Spinal cord (tissue), 10 donors: ENCODE measurements at places on chromosomes 11 and 22. TPM values are rescaled to one million over a fixed set of nuclear protein-coding genes. Genes with fewer than 3 reads are reported as not detected.

DNA sequence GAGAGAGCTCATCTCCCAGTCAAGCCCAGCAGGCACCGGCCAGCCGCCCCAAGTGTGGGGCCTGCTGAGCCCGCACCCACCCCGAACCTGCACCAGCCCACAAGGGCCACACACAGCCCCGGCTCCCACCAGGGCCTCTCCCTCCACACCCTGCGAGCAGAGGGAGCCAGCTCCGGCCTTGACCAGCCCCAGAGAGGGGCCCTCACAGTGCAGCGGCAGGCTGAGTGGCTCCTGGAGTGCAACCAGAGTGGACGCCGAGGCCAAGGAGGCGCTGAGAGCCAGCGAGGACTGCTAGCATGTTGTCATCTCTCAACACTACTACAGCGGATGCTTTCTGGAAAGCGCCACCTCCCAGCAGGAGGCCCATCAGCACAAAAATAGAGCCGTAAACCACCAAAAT lies 10.9 kb downstream of the DEFB108B start:
- DNase-seq: no peak

DNA sequence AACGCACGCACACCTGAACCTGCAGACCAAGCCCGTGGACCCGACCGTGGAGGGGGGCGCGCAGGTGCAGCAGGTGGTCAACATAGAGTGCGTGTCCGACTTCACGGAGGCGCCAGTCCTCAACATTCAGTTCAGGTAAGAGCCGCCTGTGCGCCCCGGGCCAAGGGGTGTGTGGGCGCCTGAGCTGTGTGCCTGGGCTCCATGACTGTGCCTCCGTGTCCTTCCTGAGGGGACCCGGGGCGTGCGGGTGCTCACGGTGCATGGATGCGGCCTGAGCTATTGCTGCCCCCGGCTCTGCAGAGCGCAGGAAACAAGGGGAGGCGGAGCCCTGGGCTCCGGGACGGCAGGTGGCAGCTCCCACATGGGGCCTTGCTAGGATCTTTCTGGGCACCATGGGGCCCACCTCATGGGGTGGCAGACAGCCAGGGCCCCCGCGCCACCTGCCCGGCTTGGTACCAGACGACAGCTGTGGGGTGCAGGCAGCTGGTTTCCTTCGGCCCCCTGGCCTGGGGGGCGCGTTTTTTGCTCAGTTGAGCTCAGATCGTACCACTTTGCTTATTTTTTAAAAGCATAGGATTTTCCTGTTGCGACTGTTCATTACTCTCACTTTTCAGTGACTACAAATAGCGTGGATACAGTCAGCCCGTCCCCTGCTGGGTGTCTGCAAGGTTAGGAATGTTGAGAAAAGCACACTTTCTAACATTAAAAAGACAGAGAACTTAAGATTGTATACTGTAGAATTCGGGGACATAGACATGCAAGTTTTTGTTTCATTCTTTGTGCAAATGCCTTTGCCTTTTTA lies 28.3 kb downstream of the MUC6 start:
- DNase-seq: no peak

DNA sequence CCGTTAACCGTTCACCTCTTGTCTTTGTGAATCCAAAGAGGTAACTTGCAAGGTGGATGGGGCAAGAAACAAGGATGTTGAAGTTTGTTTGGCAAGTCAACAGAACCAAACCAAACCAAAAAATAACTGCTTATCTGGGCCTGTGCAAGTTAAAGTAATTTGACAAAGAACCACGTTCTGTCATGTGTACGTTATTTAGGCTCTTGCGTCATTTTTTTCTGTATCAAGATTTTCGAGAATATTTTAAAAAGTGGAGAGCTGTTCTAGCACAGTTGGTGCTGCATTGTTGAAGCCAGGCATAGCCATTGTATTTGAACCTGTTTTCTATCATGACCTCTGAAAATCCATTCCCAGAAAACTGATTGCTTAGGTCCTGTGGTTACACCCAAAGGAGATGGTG lies 55.1 kb downstream of the PARVA start:
- DNase-seq: no peak

DNA sequence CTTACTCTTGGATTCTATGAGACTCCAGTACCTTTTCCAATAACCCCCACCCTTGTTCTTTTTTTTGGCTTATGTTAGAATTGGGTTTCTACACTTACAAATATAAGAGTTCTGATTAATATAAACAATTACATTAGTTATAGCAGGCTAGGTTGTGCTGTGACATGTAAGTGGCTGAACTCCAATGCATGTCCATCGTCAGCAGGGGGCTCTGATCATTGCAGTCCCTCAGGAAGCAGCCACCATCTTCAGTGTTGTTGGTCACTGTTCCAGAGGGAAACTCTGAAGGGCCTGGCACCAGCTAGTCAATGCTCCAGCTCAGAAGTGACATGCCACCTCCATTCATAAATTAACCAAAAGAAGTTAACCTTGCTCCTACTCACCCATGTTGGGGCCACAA lies 5.6 kb downstream of the LIPT2 start:
- no peak for DNase-seq

GRCh38 chr22:20259327-20259688 lies 8.8 kb downstream of the RTN4R start:
- DNase-seq: no peak

The SLC5A4 gene
- total RNA-seq: 1.1 TPM

The MIAT gene
- 54.7 TPM for total RNA-seq

The CAVIN3 gene
- 107 TPM for total RNA-seq

The TMEM151A gene
- total RNA-seq: 8.0 TPM

GRCh38 chr22:43238526-43239006 lies 51.6 kb upstream of the TTLL12 start:
- DNase-seq: no peak

GRCh38 chr22:44917372-44918165 lies 92.2 kb downstream of the PHF21B start:
- DNase-seq: no peak

The C11orf52 gene
- total RNA-seq: not detected

- no peak for DNase-seq
Observed at GRCh38 chr11:112400476-112401014, 139.9 kb upstream of the PLET1 start.

The ALKBH3 gene
- 22.7 TPM for total RNA-seq

DNA sequence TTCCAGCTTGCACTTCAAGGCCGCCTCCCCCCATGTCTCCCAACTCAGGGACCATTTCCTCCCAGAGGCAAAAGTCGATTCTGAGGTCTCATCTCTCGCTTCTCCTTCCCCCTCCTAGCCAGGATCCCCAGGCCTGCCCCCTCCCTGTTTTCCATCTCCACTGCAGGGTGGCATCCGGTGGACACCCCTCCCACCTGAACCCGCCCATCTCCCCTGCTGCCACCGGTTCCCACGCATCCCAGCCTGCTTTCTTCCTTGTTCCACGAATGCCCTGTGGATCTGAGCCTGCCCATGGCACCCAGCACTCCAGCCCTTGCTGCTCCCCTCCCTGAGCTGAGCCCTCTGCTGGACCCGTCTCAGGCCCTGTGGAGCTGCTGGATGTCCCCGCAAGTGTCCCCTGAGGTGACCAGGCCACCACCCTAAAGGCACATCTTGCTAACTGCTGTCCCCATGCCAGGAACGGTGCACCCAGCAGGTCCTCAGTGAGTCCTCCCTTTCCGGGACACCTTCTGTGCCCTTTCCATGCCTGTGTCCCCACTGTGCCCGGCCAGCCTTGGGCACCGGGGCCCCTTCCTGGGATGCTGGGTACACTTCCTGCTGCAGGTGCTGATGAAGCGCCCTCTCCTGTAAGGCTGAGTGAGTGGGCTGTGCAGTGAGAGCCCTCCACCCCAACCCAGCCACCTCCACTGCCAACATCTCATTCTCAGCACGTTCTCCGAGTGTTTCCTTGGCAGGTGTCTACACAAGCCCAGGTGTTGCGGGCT lies 936 bp downstream of the IL17REL start:
- DNase-seq: no peak

The LINC01488 gene
- total RNA-seq: not detected

GRCh38 chr11:72497731-72498130 lies 63.4 kb upstream of the CLPB start:
- no peak for DNase-seq

The MMP7 gene
- 0.20 TPM for total RNA-seq

DNA sequence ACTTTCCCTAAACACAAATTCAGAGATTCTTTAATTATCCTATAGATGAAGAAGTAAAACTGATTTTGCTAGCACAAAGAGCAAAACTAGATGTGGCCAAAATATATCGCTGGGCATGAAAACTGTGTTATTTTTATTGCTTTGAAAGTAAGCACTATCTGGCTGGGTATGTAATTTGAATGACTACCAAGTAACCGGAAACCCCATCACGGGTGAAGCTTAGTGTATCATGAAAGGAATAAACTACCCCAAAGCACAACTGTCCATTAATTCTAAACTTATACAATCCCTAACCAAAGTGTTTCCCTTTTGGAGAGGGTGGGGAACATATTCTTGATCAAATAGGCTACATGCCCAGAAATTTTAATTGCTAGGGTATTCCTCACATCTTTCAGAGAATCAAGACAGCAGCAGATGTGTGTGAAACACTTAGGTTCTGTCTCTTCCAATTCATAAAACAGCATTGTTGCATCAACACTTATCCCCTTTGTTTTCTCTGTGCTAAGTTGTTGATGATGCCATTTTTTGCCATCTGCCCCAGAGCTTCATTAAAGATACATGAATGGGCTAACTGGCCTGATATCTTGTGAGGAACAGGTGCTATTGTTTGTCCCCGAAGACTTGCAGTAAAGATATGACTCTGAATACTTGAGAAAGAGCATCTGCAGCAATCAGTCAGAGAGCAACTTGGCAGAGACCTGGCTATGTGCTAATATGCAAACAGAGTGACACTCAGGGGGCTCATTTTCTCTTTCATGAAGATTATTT lies 238.2 kb downstream of the SOX6 start:
- no peak for DNase-seq

GRCh38 chr11:65212226-65212801 lies 30.6 kb downstream of the CAPN1 start:
- no peak for DNase-seq

The PKDREJ gene
- 0.06 TPM for total RNA-seq

The IL18 gene
- 18.2 TPM for total RNA-seq

DNA sequence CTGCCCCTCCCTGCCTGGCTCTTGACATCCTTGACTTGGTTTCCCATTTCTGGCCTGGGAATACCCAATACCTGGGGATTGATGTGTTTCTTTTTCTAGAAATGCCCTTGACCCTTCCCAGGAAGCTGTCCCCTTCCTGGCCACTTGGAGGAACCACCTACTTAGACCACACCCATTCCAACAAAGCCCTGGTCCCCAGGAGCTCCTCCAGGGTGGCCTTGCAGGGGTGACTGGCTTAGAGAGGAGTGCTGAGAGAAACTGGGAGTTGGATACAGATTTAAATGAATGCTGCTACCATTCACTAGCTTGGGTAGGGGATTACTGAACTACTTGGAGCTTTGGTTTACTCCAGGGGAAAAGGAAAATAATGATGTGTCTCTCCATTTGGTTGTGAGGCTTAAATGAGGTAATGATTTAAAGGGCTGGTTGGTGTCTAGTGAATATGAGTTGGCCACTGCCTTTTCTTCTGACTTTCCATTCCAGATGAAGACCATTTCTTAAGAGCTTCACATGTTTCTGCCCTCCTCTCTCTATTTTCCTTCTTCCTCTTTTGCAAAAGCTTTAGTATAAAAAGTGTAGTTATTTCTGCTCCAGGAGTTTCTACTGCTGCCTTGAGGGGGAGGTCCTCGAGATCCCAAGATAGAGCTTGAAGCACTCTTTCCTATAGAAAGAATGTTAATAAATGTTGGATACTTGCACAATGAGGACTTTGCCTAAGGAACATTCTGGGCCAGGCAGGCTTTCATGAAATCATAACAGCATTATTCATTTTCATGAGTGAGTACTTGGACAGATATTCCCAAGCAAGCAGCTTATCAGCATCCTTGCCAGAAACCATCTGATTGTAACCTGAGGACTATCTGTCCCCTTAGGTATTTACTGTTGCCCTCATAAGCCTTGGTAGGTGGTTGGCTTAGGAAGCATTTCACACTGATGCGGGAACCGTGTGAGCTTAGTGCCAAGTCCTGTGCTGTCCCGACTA lies 22.4 kb downstream of the PANX1 start:
- DNase-seq: no peak

DNA sequence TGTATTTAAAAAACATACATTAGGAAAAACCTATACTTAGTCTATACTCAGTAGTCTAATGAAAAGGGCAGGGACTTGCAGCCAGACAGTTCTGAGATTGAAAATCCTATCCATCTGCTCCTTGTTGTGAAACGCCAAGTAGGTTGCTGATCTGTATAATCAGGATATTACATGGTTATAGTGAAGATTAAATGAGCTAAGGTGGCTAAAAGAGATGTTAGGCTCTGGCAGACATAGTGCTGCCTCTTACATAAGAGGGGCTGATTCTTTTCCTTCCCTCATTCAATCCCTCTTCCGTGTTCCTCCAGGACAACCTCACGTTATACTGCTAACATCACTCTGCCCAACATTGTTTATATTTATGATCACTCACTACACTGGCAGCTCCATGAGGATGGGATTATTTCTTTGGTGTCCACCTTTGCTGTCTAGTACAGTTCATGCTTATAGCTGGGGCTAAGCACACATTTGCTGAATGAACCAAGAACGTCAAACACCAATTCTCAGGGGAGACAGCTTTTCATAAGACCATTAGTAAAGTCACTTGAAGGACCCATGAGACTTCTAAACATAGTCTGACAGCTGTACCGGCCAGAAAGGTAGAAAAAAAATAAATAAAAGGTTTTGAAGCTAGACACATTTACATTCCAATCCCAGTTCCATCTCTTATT lies 46.3 kb downstream of the GAB2 start:
- no peak for DNase-seq

The GPR83 gene
- total RNA-seq: 5.3 TPM

DNA sequence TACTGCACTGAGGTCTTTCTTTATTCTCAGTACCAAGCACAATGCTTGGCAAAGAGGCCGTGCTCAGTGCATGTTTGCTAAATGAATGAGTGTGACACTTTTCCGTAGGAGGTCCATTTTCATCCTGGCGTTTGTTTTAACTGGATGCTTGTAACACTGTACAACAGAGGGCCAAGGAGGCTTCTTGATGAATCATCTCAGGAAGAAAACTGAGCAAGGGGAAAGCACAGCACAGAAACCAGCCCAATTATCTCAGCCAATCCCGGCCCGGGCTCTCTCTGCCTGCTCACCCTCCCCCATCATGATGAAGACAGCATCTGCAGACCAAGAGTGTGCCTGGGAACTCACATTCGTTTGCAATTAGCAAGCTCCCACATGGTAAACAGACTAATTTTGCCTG lies 570.3 kb downstream of the OPCML start:
- no peak for DNase-seq

GRCh38 chr11:121451178-121451985 lies 732 bp upstream of the SORL1 start:
- DNase-seq: no peak

The OLFML1 gene
- 19.0 TPM for total RNA-seq

GRCh38 chr22:41523464-41524221 lies 20.6 kb downstream of the POLR3H start:
- no peak for DNase-seq
